Progenitor cell of endocrine pancreas (in vitro differentiated cells): ENCODE measurements at places on chromosomes 5 and 9. TPM values are rescaled to one million over a fixed set of nuclear protein-coding genes. Genes with fewer than 3 reads are reported as not detected.

PCDHGA5 gene
- total RNA-seq: 0.69 and 0.71 TPM in 2 replicates

TUBB4B gene
- 233 and 245 TPM in 2 replicates for total RNA-seq

PCDHB13 gene
- total RNA-seq: 6.8 and 7.4 TPM in 2 replicates

GRCh38 chr9:14006386-14007187, 307.4 kb downstream of the NFIB start:
- DNase-seq: no peak

GRCh38 chr5:72511774-72512592, 4.8 kb upstream of the ZNF366 start:
- DNase-seq: no peak

GRCh38 chr9:19379283-19379682, 753 bp downstream of the RPS6 start:
- no peak for DNase-seq

DNA sequence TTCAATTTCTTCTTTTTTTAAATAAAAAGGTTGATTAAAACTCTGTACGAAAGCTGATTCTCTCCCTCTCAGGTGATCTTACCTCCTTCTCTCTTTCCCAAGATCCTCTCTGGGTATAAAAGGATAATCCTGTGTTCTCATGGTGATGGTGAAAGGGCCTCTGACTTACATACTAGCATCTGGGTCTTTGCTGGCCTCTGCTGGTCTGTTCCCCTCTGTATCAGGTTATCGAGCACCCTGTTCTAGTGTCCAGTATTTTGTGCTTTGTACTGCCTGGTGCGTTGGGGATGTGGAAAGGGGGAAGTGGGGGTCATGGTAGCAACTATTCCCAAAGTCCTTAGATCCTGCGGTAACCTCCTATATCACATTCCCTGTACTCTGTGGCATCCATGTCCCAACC, 328.9 kb downstream of the NR2F1-AS1 start:
- DNase-seq: no peak

DNA sequence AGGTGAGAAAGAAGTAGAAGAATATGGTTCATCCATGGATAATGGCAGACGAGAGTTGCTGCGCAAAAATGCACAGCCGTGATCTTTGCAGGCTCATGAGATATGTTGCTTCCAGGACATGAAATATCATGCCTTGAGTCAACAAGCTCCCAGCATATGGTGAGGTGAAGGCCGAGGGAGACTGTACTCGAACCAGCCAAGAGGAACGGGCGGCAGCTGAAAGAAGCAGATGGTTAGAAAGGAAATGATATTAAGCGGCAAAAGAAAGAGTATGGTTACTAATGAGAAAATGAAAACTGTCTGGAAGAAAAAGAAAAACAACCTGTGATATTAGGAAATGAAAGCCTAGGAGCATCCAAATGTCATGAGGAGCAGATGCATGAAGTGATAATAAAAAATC, 344.7 kb upstream of the DAP start:
- no peak for DNase-seq

- no peak for DNase-seq
Measured at GRCh38 chr5:72531496-72532190, 24.4 kb upstream of the ZNF366 start.

DNA sequence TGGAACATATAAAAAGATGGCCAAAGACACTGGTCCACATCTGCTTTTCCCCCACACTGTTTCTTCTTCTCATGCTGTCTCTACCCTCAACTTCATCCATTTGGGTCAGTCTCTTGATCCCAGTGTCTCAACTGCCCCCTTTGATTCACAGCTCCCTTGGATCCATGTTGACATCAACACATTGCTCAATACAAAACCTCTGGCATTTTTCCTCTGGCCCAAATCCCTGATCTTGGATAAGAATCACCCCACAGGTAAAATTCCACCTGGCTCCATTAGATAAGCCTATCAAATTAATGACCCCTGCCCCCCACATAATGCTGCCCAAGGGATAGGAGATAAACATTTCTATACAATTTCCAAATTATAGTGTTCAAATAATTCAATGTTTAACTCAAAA, 229.8 kb downstream of the TLE1 start:
- no peak for DNase-seq

DNA sequence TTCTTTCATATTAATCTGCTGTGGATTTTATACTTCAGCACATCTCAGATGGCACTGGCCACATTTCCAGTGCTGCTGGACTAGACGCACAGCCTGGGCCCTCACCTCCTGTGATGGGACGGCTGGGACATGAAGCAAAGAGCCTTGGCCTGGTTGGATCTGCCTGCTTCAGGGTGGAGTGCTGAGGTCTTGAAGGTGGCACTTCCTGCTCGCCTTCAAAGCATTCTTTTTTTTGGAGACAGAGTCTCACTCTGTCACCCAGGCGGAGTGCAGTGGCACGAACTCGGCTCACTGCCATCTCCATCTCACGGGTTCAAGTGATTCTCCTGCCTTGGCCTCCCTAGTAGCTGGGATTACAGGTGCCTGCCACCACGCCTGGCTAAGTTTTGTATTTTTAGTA, 73.1 kb downstream of the RAPGEF1 start:
- no peak for DNase-seq

DNA sequence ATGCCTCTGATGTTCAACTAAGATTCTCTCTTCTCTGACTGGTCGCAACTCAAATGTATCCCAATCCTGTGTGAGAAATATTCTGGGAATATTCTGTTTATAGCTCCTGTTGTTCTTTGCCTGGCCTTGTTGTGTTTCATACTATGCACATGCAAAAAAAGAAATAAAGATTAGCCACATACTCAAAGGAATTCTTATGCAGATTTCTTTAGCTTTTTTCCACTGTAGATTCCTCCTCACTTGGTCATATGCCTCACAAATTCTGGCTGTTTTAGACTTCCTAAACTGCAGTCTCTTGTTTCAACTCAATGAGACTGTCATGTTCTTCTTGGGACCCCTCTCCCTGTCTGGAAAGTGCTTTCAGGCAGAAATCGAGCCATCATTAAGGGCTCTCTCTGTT, 217.5 kb upstream of the SH3GL2 start:
- DNase-seq: no peak

DNA sequence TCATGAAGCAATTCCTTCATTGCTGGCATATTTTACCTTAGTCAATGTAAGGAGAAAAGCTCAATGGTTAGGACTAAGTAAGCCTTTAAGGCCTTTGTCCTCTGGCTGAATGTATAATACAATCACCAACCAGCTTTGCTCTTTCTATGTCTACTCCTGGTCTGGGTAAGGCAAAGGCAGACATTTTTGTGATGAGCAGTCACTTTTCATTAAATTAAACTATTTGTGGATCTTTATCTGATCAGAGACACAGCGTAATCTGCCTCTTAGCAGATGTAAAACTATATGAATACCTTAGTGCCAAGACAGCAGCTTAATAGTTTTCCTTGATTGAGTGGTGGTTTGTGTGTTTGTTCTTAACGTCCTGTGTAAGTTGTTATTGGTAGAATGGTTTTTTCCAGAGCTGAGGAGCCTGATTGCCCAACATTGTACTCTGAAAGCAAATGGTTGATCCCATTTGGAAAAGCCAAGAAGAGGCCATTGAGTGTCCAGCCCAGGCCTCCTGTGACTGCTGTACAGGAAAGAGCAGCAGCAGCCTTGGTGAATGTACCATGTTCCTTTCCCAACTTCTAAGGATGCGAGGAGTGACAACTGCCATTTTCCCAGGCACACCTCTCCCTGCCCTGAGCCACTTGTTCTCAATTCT, 16.5 kb upstream of the CXXC5 start:
- no peak for DNase-seq
